ENCODE measurements at places on chromosomes 1 and 21. TPM values are rescaled to one million over a fixed set of nuclear protein-coding genes. Genes with fewer than 3 reads are reported as not detected.

Gene ANKRD65
- 4.1 TPM for total RNA-seq

Gene PLA2G4A
- 14.1 TPM for total RNA-seq

Gene NBPF6
- not detected for total RNA-seq

Gene CR1
- 31.2 TPM for total RNA-seq

Gene SLX9
- total RNA-seq = 31.8 TPM

Gene RPTN
- not detected for total RNA-seq

Gene PSMB2
- total RNA-seq = 47.4 TPM

Gene SPRR2G
- not detected for total RNA-seq

Gene C1orf21
- total RNA-seq = 49.5 TPM

Gene TMIGD3
- total RNA-seq = 13.7 TPM

Gene TMOD4
- total RNA-seq = not detected

Gene SH3BGR
- total RNA-seq = 3.4 TPM

Gene TATDN3
- 22.4 TPM for total RNA-seq

Gene SYDE2
- total RNA-seq = 9.3 TPM

Measured in mesenteric fat pad (tissue), 1 donor.